Caki2 (cell line): ENCODE measurements at places on chromosomes 6 and 20. TPM values are rescaled to one million over a fixed set of nuclear protein-coding genes. Genes with fewer than 3 reads are reported as not detected.

Gene ALDH8A1
- 0.20 TPM in 1 of 2 replicates, not detected in the other for total RNA-seq

Gene TBPL1
- total RNA-seq, result 42.5 and 48.8 TPM in 2 replicates

DNA sequence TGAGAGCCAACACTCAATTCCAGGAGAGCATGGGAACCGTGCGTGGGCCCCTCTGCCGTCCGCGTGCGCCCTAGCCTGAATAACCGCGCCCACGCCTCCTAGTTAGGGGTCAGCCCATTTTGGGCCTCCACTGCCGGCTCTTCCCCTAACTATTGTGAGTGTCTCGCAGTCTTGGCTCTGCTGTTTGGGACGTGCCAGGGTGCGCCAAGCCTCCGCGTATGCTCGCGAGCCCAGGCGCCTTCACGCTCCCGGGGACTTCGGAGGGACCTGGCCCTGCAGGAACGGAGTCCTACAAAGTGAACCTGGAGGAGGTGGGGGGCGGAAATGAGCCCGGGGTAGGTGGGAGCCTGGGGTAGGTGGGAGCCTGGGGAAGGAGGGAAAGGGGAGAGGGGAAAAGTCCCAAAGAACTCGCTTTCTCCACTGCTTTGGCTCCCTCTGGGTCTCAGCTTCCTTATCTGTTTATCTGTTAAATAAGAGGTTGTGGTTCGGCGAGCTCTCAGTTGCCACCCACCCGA lies 873 bp upstream of the GCM2 start:
- no peak for DNase-seq

Gene FAM83C
- 0.20 TPM in 1 of 2 replicates, not detected in the other for total RNA-seq

Gene CD83
- total RNA-seq, result 10.5 and 16.7 TPM in 2 replicates

GRCh38 chr6:21084656-21085055 lies 508.9 kb upstream of the SOX4 start:
- no peak for DNase-seq

Gene CST5
- total RNA-seq, result not detected in 2 replicates

GRCh38 chr6:7148100-7148822 lies 40.5 kb downstream of the RREB1 start:
- DNase-seq, result peak; percentile 59

DNA sequence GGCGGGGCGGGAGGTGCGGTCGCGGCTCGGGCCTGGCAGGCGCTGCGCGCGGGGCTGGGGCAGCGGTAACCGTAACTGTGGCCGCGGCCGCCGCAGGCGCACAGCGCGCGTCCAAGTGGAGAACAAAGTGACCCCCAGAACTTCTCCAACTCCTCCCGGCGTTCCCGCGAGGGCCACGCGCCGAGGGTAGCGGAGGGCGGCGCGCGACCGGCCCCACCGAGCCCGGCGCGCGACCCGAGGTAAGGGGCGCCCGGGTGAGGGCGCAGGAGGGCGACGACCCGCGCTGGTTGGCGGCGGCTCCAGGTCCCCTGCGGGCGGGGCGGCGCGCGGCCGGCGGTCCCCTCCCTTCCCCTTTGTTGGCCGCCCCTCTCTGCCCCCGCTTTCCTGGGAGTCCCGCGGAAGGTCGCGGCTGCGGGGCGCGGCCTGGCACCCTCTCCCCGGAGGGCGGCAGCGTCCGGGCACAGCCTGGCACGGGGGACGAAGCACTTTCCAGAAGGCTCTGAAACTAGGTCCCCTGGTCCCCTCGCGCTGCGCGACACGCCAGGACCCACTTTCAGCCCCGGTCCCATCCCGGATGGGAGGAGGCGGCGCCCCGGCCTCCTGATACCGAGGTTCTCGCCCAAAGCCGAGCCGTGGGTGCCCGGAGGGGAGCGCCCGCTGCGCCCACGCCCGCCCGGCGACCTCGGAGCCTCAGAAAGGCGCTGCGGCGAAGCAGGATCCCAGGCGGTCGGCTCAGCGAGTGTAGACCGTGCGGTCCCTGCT lies at the start of gene TIAM2:
Gene TIAM2 (plus strand): TSS at position 62 of the 762 bp plus-strand sequence. CDS start 133,909 bp downstream, outside the sequence.
- peak; percentile 58 for DNase-seq

DNA sequence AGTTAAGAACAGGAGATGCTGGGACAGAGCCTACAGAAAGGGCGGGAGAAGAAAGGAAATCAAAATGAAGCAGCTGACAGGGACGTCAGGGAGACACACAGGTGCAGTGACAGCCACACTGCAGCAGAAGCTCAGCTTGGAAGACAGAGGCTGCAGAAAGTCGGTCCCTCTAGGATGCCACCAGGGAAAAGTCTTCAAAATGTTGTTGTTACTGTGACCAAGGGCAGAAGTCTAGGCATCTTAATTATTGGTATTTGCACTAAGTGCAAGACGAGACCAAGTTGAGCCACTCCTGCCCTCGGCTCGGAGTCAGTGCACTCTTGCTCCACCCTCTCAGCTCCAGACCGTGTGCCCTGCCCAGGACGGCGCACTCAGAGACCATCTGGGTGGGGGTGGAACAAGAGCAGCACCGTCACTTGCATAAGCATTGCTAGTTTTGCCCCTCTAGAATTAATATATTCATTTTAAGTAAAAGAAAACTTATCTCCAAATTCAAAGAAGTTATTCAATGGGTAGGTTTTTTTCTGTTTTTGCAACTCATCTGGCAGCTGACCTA lies 2.6 kb downstream of the PRR18 start:
- no peak for DNase-seq
